Panc1 (cell line): ENCODE measurements at places on chromosomes 16 and 17. TPM values are rescaled to one million over a fixed set of nuclear protein-coding genes. Genes with fewer than 3 reads are reported as not detected.

ICAM2 gene
- 0.33 TPM for total RNA-seq

ZNF469 gene
- total RNA-seq, result 1.3 TPM

COPS3 gene
- 73.6 TPM for total RNA-seq

ZFP3 gene
- total RNA-seq, result not detected

C16orf54 gene
- 0.18 TPM for total RNA-seq

TK2 gene
- 17.1 TPM for total RNA-seq

WDR81 gene
- total RNA-seq, result 29.5 TPM

TRPV3 gene
- total RNA-seq, result 0.31 TPM

TP53TG3F gene
- 0.54 TPM for total RNA-seq

CHST4 gene
- 1.1 TPM for total RNA-seq

HYDIN gene
- total RNA-seq, result 0.80 TPM
